ENCODE measurements at places on chromosomes 12 and 14.
A peak's percentile ranks its signal among the peaks of the same experiment; 100 is the strongest.

DNA sequence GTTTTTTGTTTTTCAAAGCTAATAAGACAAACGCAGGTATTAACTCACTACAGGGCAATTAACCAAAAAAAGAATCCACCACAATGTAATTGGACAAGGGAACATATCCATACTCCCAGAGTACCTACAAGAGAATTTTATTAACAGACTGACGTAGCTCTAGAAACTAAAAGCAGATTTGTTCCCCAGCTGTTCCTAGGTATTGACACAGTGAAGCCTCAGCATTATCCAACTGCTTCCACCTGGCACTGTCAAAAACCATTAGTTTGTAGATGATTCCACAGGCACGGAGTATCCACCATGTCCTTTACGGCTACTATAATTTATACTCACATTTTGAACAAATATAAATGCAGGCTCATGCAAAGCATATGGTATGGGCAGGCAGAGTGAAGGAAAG is 22.3 kb downstream of the PPM1H start:
- DNase-seq, result no peak

DNA sequence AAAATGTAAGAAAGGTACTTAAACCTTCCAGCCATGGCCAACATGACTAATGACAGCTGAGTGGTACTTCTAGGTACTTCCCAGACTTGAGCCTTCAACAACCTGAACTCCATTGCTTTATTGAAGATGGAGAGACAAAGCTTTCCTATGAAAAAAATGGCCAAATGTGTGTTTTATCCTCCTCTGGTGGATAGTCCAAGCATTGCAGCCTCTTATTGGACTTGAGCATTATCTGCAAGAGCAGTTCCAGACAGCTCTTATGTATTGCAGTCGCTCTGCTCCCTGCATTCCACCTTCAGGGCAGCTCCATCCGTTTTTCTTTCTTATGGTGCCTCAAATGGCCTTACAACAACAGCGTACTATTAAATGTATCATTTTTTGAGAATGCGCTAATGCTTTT is 588.2 kb downstream of the NRXN3 start:
- no peak for DNase-seq

- DNase-seq, result no peak
Measured at GRCh38 chr12:79558924-79559469, 131.8 kb downstream of the PAWR start.

DNA sequence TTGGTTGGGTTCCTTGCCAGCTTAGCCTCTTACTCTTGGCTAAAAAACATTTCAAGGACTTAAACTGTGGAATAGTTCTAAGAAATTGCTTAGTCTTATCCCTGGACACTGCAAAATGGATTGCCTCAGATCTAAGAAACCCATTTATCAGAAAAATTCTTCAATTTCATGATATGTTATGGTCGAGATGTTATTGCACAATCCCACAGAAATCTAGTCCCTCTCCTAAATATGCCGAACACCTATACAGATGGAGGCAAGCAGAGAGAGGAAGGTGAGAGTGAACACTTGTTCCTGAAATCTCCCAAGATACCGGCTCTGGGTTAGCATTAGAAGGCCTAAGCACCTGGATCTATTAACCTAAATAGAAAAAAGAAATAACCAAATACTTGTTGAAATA is 267.2 kb downstream of the PAWR start:
- no peak for DNase-seq

GRCh38 chr12:54378796-54379397 is 5.6 kb downstream of the ZNF385A start:
- DNase-seq, result peak; percentile 89

GRCh38 chr12:120168337-120168736 is 26.2 kb downstream of the GCN1 start:
- DNase-seq, result no peak

DNA sequence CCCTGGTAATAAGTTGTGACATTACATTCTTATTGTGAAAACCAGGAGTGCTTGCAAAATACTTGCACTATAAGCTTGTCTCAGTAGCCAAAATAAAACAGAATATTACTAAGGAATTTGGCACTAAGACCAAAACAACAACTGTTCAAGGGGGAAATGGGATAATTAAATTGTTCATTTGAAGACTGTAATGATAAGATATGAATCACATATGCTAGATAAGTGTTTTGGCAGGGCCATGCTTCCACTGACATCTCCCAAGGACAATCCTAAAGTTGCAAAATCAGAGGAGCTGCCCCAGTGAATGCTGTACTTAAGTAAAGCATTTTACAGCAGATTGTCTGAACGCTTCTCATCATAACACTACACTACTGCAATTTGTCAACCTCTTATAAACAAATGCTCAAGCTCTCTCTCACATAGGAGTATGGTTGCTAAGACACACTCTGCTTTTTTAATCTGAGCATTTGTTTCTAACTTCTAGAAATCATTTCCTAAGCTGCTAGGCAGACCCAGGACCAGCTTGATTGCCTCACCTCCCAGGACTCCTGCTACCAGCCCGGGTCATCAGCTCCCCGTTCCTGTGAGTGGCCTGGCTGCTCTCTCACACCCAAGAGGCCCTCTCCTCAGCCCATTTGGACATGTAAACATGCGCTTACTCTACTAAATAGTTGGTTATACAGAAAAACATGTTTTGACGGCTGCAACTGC is 191.5 kb downstream of the PAX9 start:
- DNase-seq, result no peak

- DNase-seq, result no peak
Measured at GRCh38 chr12:121784460-121784859, 9.0 kb downstream of the RHOF start.

- DNase-seq, result no peak
Measured at GRCh38 chr12:101743724-101744472, 4.6 kb upstream of the SYCP3 start.

- DNase-seq, result no peak
Measured at GRCh38 chr14:92599811-92600210, 86.2 kb downstream of the RIN3 start.

DNA sequence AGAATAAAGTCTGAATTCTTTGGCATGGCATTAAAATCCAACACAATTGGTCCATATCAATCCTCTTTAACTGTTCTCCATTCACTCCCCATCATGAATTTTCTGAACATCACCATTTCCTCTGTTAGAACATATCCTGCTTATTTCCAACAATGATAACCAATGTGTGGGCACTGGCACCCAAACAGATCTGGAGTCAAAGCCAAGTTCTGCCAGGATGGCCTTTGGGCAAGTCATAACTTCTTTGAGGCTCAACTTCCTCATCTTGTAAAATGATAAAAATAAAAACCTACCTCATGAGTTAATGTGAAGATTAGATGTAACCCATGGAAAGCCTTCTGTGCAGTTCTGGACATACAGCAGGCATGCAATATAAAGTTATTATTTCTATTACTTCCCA is 12.5 kb downstream of the PAWR start:
- DNase-seq, result no peak

GRCh38 chr14:67240168-67240932 is 885 bp upstream of the PALS1 start:
- peak; percentile 59 for DNase-seq

DNA sequence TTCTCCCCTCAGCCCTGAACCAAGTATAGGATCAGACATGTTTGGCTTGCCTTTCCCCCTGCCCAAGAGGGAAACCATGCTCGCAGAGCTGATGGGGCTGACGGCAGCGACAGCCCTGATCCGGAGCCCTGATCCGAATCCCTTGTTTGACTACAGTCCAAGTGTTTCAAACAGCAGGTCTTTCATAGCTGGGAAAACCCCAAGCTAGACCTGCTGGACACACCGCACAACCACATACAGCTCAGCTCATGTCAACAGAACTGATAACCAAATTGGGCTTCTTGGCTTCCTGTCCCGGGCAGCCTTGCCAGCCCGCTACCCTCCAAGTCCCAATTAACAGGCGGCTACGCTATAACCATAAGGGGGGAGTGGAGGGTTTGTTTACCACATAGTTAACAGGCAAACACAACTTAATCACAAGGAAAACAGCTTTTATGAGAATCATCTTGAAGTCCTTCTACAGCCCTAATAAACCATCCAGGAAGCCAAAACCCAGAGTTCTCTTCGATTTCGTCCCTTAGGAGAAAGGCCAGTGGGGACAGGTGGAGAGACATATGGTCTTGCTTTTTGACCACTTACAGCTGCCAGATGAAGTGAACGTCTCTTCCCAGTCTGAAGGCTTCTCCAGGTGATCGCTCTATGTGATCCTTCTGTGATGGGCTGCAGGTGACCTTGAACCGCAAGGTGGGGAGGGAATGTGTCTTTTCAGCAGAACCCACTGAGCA is 64.5 kb upstream of the MANSC4 start:
- DNase-seq, result no peak

- DNase-seq, result peak; percentile 58
Measured at GRCh38 chr14:102694530-102695166, 82.6 kb upstream of the TRAF3 start.

- no peak for DNase-seq
Measured at GRCh38 chr12:41743835-41744234, 400.8 kb downstream of the GXYLT1 start.

DNA sequence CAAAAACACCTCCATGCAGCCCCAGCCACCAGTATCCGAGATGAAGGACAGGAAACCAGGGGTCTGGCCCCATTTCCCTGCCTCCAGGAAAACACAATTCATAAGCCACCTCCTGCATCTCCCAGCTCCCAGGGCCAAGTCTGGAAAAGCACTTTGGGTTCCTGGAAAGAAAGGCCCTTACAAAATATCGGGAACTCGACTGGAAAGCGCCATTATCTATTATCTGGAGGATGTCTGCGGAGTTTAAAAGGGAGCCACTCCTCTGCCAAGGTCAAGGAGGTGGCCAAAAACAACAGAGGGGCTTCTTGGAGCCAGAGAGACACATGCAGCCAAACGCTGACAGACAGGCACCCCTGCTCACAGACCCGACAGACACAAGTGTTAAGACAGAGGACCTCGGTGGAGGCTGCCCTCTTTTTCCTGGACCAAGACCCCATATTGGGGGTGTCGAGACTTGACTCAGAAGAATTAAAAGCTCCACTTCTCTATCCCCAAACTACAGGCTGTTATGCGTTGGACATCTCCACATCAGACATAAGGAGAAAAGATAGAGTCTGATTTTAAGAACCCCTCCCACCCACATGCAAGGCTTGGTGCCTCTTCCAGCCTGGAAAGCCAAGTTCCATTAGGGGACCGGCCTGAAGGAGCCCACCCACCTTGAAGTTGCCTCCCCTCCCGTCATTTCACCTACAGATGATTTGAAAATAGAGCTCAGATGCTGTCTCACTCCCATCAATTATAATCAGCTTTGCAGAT is 9.6 kb downstream of the ACTN1 start:
- no peak for DNase-seq

DNA sequence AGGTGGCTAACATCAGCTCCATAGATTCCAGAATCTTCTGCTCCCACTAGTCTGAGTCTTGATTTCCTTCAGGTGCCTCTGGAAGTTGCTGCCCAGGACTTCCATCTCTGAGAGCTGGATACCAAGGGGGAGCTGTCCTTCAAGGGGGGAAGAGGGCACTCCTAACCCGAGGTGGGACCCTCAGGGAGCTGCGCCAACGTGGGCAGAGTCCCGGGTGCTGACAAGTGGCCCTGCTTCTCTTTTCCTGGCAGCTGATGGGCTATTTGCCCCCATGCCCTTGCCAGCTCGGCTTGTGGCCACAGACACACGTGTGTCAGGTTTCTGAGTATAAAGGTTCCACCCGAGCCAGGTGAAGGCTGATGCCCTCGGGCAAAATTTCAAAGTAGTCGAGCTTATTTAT is 272.5 kb downstream of the TTC8 start:
- no peak for DNase-seq

GRCh38 chr12:15214851-15215601 is 6.2 kb downstream of the RERG start:
- no peak for DNase-seq

Data from ecto neural progenitor cell (in vitro differentiated cells).